ENCODE measurements at places on chromosomes 5 and 9. TPM values are rescaled to one million over a fixed set of nuclear protein-coding genes. Genes with fewer than 3 reads are reported as not detected.

- DNase-seq: no peak
Observed at GRCh38 chr9:38182321-38182720, 113.3 kb upstream of the SHB start.

DNA sequence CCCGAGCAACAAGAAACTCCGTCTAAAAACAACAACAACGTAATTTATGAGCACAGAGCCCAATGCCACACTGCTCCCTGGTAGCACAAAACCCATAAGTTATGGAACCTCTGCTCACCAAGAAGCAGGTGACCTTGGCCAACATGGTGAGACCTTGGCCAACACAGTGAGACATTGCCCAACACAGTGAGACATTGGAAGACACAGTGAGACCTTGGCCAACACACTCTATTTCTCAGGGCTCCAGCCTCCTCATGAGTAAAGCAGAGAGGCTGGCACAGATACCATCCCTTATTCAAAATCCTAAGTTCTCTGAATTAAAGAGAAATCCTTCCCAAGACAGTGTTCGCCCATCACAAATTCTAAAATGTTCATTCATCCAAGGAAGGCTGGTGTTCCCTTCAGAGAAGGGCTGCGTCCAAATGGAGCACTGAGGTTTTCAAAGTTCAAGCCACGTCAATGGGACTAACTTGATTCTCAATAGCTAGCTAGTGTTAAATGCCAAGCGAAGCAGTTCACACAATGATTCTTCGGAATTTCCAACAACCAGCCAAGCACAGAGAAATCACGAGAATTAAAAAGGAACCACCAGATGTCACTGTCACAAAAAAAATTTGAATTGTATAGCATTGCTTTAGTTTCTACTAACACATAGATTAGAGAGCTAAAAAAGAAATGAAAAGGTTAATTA lies 29.5 kb downstream of the TTC39B start:
- DNase-seq: peak; percentile 22

Gene C5orf34
- polyA plus RNA-seq: 1.3 TPM

GRCh38 chr9:127135056-127135745 lies 12.8 kb upstream of the ANGPTL2 start:
- DNase-seq: no peak

Gene PCDHGB4
- not detected for polyA plus RNA-seq

DNA sequence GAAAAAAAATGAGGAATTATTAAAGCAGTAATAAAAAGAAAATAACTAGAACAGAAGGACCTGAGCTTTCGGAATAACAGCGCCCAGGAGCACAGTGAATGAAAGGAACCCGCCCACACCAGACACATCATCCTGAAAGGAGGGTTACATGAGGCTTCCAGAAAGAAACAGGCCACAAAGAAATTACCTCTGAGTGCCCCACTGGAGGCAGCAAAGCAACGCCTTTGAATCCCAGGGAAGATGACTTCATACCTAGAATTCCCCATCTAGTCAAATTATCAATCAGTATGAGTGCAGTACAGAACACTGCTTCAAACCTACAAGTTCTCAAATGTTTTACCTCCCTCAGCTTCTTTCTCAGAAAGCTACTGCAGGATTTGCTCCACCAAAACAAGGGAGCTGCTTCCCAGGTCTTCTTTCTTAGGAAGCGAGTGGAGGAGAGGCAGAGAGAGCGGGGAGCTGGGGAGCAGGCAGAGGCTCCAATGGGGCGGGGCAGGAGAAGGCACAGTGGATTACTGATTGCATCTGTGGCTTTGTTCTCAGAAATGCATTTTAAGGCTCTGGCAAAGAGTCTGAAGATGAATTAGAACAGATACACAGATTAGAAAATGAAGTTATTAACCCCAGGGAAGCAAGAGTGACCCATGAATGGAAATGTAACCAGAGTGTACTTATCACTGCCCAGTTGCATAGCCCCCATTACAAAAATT lies 87.1 kb downstream of the SEMA4D start:
- DNase-seq: no peak

- no peak for DNase-seq
Observed at GRCh38 chr9:87420884-87421283, 76.8 kb upstream of the DAPK1 start.

DNA sequence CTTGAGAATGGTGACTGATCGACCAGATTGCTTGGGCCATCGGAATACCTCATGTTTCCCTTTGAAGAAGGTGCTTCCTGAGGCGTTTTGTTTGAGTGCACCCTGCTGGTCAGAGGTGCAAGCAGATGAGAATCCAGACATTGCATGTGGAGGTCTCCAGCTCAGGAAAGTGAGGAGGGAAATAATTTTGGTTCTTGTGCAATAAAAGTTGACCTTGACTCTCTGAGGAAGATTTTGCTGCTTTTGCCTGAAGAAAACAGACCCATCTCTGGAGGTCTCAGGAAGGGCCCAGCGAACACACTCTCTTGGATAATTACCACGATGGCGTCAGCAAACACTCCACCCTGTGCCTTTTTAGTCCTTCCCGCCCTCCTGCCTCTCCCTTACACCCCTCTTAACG lies 69.7 kb downstream of the GRAMD2B start:
- no peak for DNase-seq

Gene NUTM2F
- polyA plus RNA-seq: not detected

GRCh38 chr5:158840193-158840592 lies 259.5 kb downstream of the EBF1 start:
- no peak for DNase-seq

- DNase-seq: no peak
Observed at GRCh38 chr5:179680780-179681401, at the start of gene CBY3. Gene CBY3 (minus strand): TSS chr5:179681034. CDS start chr5:179680918, 116 bp downstream.

DNA sequence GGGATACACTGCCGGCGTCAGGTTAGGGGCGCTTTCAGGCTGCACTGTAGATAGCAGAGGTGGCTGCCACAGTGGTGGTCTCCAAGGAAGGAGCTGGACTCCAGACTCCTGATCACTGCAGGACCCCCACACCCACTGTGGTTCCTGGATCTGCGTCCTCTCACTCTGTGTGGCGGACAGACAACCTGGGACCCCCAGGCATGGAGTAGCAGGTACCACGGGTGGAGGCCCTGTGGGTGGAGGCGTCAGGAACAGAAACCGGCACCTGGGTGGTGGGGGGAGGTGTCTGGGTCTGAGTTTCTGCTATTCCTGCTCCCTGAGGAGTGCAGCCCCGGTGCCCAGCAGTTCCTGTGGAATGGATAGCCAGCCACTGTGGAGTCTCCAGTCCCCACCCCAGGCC lies 75.1 kb upstream of the PCAT7 start:
- no peak for DNase-seq

DNA sequence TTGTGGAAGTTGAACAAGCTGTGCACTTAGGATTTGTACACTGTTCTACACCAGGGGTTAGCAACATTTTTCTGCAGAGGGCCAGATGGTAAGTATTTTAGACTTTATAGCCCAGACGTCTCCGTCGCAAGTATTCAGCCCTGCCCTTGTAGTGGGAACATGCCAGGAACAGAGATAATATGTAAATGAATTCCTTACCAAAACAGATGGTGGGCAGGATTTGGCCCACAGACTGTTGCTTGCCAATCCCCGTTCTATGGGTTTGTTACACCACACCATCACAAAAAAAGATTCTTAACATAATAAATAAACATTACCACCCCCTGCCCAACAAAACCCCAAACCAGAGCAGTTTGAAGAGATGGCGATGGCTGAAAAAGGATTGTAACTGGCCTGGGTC lies 74.3 kb downstream of the AMBP start:
- no peak for DNase-seq

DNA sequence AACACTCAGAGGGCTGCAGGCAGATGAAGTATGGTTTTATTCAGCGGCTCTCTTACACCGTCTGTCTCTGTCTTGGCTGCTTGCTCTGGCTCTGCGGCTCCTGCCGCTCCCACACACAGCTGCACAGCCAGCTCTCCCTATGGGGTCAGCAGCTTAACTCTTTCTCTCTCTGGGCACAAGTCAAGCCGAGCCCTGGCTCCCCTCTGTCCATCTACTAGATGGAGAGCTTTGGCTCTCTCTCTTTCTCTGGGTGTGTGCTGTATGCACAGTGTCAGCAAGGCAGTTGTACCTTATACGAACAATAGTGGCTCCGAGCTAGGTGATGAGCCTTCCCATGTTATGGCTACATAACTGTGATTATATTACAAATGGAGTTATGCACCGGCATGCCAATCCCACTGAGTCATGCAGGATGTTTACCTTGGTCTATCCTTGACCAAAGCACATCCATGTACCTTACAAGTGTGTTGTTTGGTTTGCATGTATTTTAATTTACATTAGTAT lies 19.3 kb upstream of the PPP2CA start:
- DNase-seq: no peak

GRCh38 chr9:130433168-130433946 lies 11.4 kb upstream of the ASS1 start:
- no peak for DNase-seq

GRCh38 chr5:174118823-174119467 lies 73.4 kb downstream of the NSG2 start:
- no peak for DNase-seq
